Activated T-cell treated with anti-CD3 and anti-CD28 coated beads, Interleukin-2, amount 50 U/mL, for 4 hours (primary cell): ENCODE measurements at places on chromosomes 1 and 21.

DNA sequence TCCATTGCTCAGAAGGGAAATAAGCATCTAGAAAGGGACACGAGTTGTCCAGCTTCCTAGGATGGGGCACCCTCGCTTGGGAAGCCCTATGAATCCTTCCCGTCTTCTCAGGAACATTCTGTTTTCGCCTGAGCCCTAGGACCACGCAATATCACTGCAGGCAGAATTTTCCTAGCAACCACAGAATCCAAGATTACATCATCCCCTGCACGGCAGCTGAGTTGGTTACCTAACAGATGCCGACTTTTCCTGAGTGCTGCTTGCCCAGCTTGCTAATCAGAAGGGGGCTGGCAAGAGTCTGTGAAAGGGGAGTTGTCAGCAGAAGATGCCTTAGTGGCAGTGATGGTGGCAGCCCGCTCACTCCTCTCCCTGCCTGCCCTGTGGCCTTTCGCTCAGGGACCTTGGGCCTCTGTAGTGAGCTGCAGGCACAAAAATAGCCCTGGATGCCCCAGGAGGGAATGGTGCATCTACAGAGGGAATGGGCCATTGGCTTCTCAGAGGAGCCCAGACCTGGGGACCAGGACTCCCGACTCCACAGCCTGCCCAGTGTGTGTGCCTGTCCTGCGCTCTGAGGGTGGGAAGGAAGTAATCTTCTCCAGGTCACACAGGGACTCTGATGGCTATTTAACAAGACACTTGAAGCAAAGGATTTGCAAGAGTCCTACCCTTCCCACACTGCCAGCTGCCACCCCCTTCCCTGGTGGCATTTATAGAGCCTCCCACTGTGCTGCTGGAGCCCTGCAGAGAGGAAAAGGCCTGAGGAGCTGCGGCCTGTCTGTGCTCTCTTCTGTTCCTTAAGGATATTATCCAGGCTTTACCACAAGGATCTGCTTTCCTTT, 28.9 kb upstream of the CLSTN1 start:
- no peak for DNase-seq

DNA sequence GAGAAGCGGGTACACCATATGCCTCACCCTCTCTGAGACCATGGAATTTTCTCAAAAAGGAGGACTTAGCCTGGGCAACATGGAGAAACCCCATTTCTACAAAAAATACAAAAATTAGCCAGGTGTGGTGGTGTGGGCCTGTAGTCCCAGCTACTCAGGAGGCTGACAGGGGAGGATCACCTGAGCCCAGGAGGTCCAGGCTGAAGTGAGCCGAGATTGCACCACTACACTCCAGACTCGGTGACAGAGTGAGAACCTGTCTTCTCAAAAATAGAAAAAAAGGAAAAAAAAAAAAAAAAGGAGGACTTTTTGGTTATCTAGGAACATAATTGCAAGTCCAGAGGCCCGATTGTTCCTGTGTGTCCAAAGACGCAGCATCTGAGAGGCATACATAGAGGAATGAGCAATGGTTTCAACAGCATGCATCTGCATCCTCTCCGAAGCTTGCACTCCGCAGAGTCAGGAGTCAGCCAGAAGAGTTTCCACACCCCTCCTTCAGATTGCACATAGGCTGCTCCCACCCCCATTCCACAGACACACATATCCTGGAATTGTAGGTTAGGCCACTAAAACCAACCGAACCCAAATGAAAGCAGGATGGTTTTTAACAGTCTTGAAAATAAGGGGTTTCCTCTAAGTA, 2.5 kb upstream of the TBX15 start:
- DNase-seq: no peak

GRCh38 chr1:99247199-99247598, 17.1 kb upstream of the PLPPR4 start:
- no peak for DNase-seq

- DNase-seq: no peak
Observed at GRCh38 chr1:20903437-20903836, 116.3 kb upstream of the HP1BP3 start.

GRCh38 chr1:166900987-166901386, 24.9 kb upstream of the TADA1 start:
- DNase-seq: no peak
